ENCODE measurements at places on chromosomes 7 and 10. TPM values are rescaled to one million over a fixed set of nuclear protein-coding genes. Genes with fewer than 3 reads are reported as not detected.

BMPER gene
- total RNA-seq = not detected

DNA sequence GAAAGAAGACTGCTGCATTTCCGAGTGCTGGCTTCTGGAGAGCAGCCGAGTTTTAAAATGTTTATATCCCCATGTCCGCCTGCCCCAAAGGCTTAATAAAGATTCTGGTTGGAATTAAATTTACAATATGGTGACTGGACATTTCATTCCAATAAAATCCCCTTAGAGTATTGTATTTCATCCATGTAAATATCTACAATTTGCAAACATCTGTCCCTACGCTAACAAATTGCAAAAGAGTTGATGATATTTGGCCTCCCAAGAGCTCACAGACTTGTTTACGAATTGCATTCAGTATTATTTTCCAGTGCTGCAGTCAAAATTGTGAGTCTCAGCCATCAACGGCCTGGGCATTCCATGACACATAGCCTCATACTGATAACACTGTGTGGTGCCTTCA lies 50.1 kb downstream of the PLEKHS1 start:
- H3K4me1 ChIP-seq = no peaks in the 10 kb centered on the region
- no peak for DNase-seq
- no peaks in the 10 kb centered on the region for H3K36me3 ChIP-seq
- no peaks in the 10 kb centered on the region for H3K27me3 ChIP-seq

- DNase-seq = peak; percentile 63
- H3K27me3 ChIP-seq = no peaks in the 10 kb centered on the region
- no peak overlapping the region for H3K4me3 ChIP-seq
These were observed 57.8 kb downstream of the BAMBI start for GRCh38 chr10:28734938-28735759.

NPC1L1 gene
- total RNA-seq = 5.9 TPM

DNA sequence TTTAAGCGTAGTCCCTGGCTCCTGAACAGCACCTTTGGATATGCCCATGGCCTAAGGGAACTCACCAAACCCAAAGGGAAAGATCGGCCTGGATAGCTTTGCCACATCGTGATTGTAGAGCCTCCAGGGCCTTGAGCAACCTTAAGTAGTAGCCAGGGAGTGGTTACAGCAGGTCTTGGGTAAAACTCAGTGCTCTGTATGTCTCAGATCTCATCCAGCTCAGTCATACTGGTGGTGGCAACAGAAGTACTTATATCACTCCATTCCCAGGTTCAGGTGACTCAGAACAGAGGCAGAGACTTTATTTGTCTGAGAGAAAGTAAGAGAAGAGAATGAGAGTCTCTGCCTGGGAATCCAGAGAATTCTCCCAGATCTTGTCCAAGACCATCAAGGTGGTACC lies 39.1 kb upstream of the AASS start:
- peaks cover 14% of the 10 kb centered on the region for H3K4me1 ChIP-seq
- peak; percentile 4 for DNase-seq
- no peak overlapping the region for H3K4me3 ChIP-seq

- H3K4me1 ChIP-seq = peaks cover 41% of the 10 kb centered on the region
- peak overlapping the region; percentile 84 for H3K27ac ChIP-seq
- H3K4me3 ChIP-seq = no peak overlapping the region
- H3K36me3 ChIP-seq = peaks cover 7% of the 10 kb centered on the region
- no peak for DNase-seq
These were observed 195.6 kb downstream of the TNS3 start for GRCh38 chr7:47386273-47386835.

Measured in Caco-2 (cell line).